ENCODE measurements at places on chromosomes 5 and 9.
A peak's percentile ranks its signal among the peaks of the same experiment; 100 is the strongest.

DNA sequence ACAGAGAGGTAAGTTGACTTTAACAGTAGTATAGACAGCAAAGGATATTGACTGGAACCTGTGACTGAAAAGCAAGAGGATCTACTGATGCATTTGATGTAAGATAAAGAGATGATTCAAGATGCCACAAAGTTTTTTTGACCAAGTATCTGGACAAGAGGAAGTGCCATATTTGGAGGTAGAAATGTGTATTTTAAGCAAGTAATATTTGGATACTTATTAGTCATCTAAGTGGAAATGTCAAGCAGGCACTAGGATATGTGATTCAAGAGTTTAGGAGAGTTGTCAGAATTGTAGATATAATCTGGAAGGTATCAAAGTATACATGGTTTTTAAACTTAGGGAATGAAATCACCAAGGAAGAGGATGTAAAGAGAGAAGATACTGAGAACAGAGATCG, 686.1 kb upstream of the CHD1 start:
- DNase-seq, result peak; percentile 9

- DNase-seq, result no peak
These were observed 273.5 kb downstream of the NR2F1-AS1 start for GRCh38 chr5:93307557-93307956.

DNA sequence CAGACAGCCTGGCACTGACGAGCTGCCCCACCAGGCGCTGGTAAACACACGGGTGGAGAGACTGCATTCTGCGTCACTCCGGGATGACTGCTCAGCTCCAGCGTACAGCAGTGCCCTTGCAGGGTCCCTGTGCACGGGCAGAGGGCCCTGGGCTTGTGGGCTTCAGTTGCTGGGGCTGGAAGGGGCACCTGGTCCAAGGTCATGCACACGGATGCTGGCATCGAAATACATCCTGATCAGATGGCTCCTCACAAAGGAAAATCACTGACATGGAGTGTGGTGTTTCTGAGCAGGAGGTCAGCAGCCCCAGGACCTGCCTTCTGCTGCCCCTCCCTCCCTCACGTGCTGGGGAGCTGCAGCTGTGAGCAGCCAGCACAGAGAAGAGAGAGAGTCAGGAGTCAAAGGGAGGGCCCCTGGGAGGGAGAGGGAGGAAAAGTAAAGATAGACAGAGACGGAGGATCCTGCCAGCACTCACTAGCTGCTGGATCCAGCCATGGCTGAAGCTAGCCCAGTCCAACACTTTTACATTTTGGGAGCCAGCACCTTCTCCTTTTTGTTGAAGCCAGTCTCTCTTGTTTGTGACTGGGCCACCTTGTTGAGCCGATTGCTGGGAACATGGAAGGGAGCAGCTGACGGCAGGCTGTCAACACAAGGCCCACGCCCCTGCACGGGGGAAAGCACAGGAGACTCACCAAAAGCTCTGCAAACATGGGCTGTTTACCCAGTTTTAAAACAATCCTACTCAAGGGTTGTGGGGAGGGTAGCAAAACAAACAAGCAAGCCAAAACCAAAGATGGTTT, 166.5 kb upstream of the PHYKPL start:
- DNase-seq, result no peak

GRCh38 chr9:96782235-96782634, 4.3 kb upstream of the ZNF510 start:
- DNase-seq, result no peak

DNA sequence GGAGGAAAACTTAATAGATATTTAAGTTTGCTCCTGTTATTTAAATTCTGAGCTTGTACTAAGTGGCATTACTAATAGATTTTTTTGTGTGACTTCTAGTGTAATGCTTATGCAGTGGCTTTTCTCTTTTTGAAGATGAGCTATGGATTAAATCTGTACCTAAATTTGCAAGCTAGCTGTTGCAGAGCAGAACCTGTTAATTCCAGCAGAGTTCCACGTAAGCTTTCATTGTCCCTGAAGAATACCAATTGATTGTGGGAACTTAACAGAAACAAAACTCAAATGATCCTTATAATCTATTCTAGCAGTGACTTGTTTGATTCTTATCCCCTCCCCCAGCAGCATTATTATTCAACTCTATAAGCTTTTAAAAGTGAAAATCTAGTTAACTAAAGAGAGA, 51.7 kb downstream of the MAN2A1 start:
- no peak for DNase-seq

GRCh38 chr5:39220280-39221030, 1.1 kb upstream of the FYB1 start:
- DNase-seq, result no peak

- no peak for DNase-seq
These were observed 85.4 kb upstream of the PRRC1 start for GRCh38 chr5:127431977-127432585.

Data from OCI-M1 (cell line).